Frontal cortex (tissue), 4 donors: ENCODE measurements at places on chromosomes 6 and 20.
A peak's percentile ranks its signal among the peaks of the same experiment; 100 is the strongest.

DNA sequence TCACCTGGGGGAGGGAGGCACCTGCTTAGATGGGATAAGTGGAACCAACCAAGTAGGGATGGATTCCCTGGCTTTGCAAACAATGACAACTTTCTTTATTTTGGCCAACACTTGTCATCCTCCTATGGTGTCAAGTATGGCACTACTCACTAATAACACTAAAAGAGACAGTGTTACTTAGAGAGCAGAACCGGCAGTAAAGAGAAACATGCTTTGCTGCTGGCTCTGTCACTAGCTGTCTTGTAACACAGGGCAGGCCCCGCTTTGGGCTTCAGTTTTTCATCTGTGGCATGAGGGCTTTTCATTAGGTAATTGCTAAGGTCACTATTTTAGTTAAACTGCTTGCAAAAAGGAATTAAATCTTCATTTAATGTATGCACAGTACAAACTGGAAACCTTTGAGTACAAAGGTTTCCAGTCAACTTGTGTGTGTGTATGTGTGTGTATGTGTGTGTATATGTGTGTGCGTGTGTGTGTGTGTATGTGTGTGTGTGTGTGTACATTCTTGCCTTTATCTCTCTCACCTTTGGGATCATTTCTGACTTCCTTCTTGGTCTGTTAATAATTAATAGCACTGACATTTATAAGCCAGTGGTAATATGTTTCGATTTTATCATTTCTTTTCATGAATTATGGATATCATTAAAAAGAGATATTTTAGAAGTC lies 64.7 kb downstream of the BTBD3 start:
- no peak for DNase-seq

- DNase-seq = no peak
These were observed 56.7 kb downstream of the APCDD1L start for GRCh38 chr20:58458342-58459057.

- DNase-seq = no peak
These were observed 11.4 kb downstream of the HMGCLL1 start for GRCh38 chr6:55567558-55567957.

DNA sequence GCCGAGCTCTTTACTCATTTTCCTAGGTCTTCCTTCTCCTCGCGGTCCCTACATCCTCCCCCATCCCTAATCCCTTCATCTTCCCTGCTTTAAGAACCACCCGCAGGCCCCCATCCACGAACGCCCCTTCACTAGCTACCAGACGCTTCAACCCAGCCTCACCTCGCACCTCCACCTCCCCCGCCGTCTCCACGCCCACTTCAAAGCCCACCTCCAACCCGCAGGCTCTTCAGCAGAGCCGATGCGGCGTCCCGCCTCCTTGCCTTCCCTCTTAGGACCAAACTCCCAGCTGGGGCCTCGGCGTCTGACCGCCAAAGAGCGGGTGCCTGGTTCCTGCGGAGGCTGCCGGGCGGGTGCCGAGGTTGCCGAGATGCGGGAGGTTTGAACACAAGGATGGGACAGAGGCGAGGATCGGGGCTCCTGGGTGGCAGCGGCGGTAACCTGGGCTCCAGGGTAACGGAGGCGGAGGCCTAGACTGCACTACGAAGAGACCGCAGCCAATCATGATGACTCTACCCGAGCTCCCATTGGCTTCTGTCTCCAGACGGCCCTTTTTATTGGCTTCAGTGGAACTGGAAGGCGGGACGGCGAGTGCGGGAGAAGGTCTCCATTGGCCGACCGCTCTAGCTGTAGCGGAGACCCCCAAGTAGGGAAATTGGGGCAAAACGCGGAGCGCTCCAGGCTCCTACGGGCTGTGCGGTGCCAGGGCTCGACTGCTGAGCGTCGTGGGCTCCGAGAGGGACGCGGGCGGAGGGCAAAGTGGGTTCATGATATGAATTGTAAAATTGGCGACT lies at the start of gene LCA5:
Gene LCA5, minus strand, starts transcription at position 477 of the 794 bp plus-strand sequence. CDS start 18,536 bp downstream, outside the sequence.
- peak; percentile 80 for DNase-seq

GRCh38 chr6:4459996-4460395 lies 316.2 kb upstream of the CDYL start:
- DNase-seq = no peak

DNA sequence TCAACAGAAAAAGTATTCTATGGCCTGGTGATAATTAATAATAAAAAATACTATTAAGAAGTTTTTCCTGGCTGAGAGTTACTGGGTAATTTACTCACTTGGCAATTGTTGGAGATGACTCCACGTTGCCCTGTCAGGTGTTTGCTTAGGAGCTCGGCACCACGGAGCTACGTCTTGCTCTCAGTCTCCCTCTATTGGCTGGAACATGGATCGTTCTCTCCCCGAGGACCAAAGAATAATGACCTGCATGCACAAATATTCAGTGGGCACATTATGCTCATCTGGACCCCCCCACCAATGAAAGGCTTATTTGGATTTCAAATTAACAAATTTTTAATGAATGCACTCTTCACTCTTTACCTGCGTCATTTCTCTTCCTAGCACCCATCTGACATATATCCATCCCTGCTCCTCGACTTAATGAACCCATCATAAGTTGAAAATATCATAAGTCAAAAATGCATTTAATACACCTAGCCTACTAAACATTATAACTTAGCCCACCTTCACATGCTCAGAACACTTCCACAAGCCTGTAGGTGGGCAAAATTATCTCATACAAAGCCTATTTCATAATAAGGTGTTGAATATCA lies 71.0 kb upstream of the CD83 start:
- DNase-seq = peak; percentile 34

DNA sequence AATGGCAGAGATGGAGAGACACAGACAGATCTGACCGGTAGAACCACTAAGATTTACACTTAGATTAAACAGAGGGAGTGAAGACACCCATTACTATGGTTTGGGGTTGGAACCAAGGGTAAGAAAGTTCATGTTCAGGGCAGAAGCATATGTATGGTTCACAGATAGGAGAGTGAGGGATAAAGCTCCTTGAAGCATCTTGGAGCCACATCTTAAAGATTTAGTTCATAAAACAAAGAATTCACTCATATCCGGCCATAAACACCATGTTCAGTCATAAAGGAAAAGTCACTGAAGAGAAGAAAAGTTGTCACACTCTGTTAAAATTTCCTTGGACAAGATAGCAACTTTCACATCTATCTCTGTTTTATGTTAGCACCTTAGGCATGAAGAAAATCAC lies 18.0 kb downstream of the STX7 start:
- DNase-seq = no peak

DNA sequence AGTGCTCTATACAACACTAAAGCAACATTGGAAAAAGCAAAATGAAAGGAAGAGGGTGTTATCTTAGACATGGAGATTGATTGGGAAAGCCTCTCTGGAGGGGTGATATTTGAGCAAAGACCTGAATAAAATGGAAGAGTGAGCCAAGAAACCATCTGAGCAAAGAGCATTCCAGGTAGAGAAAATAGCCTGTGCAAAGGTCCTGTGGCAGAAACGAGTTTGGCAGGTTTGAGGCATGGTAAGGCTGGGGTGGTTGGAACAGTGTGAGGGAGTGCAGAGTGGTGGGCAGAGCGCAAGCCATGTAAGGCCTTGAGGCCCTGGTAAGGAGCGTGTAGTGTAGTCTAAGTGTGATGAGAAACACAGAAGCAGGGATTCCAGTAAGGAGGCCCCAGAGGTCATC lies 40.0 kb upstream of the PTPRT start:
- DNase-seq = no peak

GRCh38 chr20:36315545-36316351 lies 9.6 kb downstream of the DLGAP4 start:
- no peak for DNase-seq

DNA sequence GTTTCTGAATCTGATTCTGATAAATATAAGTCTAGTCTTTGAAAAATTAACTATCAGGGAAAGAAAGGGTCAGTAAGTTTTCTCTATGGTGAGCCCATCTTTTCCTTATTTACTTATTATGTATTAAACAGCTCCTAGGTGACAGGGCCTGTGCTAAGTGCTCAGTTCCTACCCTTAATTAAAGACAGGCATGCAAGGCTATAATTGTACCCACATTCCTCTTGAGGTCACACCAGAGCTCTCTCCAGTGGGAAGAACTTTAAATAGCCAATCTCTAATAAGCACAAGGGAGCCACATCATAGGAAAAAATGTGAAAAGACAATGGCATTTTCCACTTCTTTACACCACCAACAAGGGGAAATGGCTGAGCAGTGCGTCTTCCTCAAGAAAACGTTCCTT lies 421.8 kb upstream of the SLC35B3 start:
- no peak for DNase-seq

DNA sequence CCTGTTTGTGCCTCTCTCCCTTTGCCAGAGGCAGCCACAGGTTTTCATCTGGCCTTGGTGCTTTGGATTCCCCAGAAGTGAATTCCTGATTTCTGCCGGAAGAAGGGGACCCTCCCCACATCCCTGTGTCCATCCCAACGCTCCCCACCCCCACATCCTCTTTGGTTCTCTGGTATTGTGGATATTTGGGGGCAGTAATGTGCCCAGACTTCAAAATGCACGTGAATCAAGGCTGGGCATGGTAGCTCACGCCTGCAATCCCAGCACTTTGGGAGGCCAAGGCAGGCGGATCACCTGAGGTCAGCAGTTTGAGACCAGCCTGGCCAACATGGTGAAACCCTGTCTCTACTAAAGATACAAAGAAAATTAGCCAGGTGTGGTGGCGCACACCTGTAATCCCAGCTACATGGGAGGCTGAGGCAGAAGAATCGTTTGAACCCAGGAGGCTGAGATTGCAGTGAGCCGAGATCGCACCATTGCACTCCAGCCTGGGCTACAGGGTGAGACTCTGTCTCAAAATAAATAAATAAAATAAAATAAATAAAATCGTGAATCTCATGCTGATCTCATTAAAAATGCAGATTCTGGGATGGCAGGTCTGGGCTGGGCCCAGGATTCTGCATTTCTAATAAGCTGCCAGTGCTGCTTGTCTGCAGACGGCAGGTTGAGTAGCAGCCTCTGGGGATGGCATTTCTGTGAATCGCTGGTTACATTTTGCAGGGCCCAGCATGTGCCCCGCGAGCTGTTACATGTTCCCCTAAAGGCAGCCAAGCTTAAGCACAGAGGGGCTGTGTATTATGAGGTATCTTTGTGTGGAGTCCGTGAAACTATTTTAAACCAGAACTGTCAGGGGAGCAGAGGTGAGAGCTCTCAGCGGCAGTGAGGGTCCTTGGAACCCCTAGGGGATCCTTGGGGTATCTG lies 49.0 kb downstream of the SYNJ2 start:
- DNase-seq = no peak

DNA sequence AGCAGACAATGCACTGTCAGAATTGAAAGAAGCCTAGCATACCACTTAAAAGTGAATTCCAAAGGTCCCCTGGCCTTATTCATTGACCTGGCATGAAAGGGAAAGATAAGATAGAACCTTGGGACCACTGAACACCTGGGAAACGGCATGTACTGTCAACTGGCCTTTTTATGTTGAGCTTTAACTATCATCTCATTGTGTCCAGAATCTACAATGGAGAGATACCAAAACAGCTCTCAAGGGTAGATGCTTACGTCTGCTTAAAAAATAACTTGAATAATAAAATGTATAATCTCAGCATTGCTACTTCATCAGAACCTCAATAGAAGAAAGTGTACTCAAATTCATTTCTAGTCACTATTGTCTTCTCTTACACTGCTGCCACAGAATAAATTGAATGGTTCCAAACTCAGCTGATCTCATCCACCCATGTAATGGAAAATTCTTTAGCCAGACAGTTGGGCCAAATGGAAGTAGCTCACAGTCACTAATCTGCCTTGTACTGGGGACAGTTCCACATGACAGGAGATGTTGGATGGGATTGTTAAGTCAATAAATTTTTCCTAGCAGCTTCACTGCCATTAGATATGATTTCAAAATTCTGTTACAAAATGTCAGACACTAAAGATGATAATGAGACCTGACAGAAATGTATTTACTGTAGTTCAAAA lies 93.8 kb downstream of the MLIP start:
- no peak for DNase-seq
